ENCODE measurements at places on chromosomes 11 and 22.

DNA sequence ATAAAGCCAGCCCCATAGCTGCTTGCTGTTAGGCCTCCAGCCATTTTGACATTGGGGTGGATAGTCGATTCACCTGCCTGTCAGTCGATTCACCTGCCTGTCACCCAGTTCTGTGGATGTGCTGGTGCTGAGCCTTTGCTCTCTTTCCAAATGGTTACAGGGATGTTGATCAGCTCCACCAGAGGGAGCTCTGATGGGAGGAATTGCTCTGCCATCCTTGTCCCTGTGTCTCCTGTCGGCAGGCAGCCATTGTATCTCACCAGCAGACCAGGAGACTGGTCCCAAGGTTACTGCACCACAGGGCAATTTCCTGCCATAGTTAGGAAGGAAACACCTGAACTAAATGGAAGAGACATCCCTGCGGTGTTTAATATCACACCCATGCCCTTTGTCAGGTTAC is 6.1 kb downstream of the MPEG1 start:
- no peak for DNase-seq

DNA sequence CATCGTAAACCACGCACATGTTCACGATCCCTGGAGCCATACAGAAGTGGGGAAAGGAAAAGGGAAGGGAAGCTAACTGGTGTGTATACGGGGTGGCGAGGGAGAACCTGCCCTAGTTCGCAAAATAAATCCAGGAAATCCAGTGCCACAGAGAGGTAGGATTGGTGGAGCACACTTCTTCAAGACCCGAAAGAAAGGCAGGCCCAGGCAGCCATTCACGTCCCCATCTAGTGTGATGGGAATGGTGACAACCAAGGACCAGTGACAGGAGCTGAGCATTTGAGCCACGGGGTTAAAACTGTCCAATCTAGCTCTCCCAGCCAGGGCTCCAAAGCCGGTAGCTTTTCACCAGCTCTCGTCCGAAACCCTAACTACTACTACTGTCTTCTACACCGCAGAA is 53.7 kb downstream of the IGSF9B start:
- no peak for DNase-seq

DNA sequence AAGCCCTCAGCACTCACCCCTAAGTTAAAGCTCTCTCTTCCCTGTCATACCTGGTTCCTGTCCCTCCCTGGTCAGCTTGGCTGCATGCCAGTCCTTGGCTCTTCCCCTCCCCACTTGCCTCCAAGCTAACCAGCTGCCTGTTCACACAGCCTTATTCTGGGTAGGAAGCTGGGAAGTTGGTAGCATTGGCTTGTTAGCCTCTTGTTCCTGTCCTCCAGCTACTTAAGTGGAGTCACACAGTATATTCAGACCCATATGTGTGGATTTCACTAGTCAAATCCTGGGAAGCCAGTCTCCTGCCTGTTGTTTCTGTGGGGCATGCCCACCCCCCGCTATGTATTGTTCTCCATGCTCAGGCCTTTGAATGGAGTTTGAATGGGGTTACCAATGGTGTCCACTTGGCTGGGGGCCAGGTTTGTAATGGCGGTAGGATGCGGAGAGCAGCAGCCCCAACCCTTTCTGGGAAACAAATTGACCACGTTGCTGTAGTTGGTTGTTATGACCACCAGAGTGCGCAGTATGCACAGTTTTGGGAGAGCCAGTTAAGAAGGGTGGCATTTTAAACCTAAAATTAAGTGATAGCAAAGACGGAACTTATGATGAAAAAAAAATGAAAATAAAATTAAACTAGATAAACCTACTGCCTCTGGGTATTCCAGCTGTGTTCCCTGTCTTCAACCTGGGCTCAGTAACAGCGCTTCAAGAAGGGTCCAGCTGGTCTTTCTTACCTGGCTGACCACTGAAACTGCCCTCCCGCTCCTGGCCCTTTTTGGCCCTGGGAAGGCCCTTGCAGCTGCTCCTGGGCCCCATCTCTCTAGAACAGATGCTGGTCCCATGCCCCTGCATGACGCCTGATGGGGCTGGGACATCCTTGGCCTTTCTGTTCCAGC is 10.7 kb upstream of the RPS3 start:
- peak; percentile 9 for DNase-seq

DNA sequence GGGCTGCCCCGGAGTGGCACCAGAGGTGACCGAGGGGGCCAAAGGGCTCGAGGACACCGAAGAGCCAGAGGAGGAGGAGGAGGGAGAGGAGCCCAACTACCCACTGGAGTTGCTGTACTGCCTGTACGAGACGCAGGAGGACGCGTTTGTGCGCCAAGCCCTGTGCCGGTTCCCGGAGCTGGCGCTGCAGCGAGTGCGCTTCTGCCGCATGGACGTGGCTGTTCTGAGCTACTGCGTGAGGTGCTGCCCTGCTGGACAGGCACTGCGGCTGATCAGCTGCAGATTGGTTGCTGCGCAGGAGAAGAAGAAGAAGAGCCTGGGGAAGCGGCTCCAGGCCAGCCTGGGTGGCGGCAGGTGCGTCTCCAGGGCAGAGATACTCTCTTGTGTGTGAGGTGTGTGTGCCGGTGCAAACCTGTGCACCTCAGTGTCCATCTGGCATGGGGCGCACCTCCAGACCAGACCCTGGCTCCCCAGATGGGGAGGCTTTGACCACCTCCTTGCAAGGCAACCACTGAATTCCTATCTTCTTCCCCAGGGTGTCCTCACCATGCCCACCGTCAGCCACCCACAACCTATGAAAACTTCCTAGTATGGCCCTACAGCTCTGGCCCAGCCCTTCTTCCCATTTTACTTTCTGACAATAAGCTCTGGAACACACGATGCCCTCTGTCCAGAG is 3.4 kb downstream of the NLRP6 start:
- no peak for DNase-seq

DNA sequence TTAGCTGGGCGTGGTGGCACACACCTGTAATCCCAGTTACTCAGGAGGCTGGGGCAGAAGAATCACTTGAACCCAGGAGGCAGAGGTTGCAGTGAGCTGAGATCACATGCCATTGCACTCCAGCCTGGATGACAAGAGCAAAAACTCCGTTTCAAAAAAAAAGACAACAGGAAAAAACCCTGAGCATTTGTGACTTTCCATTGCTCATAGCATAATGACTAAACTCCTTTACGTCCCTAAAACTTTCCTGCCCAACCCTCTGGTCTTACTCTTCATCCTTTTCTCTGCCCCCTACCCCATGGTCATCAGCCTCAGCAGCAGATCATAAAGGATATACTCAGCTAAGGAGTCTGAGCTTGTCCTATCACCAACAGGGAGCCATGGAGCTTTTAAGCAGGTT is 6.8 kb upstream of the LDLRAD3 start:
- no peak for DNase-seq

GRCh38 chr11:118911113-118911879 is 14.4 kb downstream of the BCL9L start:
- DNase-seq = no peak

- DNase-seq = no peak
These were observed 900.3 kb downstream of the OPCML start for GRCh38 chr11:132631989-132632388.

GRCh38 chr22:50542416-50542927 is 3.2 kb upstream of the KLHDC7B start:
- no peak for DNase-seq

DNA sequence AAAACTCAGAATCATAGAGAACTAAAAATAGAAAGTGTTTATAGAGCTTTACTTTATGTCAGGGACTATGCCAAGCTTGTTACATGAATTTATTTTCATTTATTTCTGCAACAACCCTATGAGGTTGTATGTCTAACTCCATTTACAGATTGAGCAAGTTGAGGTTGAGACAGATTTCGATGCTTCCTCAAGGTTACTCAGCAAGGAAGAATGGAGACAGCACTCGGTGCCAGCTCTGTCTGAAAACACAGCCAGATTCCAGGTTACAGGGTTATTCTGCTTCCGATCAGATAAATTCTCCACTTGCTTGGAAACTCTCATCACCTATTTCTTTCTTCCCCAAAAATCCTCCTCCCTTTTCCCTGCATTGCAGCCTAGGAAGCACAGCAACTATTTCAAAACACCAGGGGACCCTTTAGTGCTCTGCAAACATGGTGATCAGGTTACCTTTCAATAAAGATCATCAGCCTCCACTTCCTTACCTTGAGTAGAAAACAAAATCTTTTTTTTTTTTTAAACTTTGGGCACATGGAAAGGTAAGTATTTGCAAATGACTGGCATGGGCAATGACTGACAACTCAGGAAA is 7.0 kb downstream of the MMP3 start:
- no peak for DNase-seq

DNA sequence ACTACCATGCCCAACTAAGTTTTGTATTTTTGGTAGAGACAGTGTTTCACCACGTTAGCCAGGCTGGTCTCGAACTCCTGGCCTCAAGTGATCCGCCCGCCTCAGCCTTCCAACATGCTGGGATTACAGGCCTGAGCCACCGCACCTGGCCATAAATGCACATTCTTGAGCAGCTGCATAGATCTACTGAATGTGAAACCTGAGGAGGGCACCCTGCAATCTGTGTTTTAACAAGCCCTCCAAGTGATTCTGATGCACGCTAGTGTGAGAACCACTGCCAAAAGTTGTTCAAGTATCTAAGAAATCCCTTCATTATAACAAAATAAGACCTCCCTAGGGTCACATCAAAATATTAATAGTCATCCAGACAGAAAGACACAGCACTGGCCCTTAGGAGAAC is 89.3 kb downstream of the RDX start:
- no peak for DNase-seq

- DNase-seq = no peak
These were observed 534.3 kb downstream of the KCNA4 start for GRCh38 chr11:29482510-29482909.

DNA sequence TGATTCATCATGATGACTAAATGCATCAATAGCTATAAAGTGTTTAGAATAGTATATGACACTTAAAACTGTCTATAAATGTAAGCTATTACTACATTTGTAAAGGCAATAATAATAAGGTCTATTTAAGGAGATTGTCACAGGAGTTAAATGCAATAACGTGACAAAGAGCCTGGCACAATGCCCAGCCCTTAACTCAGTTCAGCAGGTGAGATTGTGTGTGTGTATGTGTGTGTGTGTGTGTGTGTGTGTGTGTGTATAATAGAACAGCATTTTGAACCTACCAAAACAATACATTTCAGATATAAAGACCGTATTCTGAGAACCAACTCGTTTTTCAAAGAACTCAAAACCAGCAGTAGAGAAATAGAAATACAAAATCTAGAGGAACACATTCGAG is 177.5 kb downstream of the MYO18B start:
- no peak for DNase-seq

DNA sequence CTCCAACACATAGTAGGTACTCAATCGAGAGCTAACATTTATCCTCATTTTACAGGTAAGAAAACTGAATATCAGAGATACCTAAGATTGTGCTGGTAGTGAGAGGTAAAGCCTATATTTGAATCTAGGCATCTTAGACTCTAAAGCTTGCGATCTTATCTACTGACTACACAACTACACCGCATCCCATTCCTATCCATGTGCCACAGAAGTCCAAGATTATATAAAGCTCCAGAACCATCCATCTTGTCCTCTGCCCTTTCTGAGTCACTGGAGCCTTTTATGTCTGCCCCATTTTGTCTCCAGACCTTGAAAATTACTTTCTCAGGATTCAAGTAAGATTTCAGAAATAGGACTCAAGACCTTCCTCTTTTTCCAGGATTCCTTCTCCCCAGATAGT is 84.4 kb downstream of the OR5AK2 start:
- no peak for DNase-seq

DNA sequence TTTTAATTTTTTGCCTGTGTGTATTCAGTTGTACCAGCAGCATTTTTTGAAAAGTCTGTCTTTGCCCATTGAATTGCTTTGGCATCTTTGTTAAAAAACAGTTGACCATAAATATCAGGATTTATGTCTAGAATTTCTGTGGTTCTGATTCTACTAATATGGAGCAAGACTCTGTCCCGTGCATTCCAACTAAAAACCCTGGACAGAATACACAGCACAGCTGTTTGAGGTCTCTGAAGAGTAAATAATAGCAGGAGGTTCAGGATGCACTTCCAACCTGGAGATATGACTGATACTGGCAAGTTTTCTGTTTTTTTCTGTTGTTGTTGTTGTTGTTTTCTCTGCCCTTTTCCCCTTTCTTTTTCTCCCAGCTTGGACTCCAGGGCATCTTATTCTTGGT is 141.9 kb downstream of the TMEM135 start:
- no peak for DNase-seq

DNA sequence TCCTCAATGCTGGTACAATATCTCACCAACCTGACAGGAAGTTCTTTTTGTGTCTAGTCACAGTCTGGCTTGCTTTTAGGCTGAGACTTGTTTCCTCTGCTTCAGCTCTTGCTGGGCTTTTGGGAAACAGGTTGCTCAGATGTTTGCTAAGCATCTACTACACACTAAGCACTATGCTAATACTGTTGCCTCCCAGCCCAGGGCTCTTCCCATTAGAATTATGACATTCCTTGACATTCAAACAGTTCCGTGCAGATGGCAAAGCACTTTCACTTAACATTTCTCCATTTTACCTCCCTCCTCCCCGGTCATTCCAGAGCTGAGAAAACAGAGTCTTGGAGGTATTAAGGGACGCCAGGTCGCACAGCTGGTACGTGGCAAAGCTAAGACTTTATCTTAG is 200.7 kb upstream of the TBCEL start:
- no peak for DNase-seq

DNA sequence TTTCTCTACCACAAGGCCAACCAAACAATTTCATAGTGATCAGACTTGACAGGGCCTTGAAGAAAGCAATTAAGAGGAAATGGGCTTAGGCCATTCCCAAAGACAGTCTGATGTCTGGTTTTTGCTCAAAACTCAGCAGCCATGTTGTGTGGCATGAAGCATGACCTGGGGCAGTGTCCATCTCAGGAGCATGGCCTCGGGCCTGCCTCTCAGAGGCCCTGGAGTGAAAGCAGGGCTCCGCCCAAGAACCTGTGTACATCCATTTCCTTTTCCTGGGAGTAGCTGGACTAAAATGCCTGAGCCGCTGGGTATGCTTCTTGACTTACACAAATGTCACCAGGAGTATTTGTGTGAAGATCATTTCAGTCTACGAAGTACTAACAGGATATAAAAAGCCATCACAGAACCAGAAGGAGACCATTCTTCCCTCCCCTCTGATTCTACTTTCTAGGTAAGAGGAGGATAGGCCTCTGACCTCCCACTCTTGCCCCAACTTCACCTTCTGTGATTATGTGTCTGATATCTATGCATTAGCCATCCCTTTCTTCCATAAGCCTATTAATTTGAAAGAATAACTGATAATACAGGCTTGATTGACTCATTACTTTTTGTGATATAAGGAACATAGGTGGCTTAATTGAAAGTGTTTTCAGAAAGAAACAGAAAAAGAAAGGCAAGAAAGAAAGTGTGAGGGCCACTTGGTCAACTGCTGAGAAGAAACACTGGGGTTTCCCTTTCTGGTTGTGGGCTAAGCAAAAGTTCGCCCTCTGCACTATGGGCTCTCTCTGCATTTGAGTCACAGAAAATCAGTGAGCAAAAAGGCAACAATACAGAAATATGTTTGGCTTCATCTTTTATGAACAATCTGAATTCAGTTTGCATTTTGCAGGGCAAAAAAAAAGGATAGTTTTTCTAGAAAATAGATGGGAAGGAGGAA is 188.6 kb upstream of the MTMR2 start:
- DNase-seq = no peak
